Activated naive CD8-positive, alpha-beta T cell treated with anti-CD3 and anti-CD28 coated beads for 36 hours (primary cell): ENCODE measurements at places on chromosomes 12 and 14.

DNA sequence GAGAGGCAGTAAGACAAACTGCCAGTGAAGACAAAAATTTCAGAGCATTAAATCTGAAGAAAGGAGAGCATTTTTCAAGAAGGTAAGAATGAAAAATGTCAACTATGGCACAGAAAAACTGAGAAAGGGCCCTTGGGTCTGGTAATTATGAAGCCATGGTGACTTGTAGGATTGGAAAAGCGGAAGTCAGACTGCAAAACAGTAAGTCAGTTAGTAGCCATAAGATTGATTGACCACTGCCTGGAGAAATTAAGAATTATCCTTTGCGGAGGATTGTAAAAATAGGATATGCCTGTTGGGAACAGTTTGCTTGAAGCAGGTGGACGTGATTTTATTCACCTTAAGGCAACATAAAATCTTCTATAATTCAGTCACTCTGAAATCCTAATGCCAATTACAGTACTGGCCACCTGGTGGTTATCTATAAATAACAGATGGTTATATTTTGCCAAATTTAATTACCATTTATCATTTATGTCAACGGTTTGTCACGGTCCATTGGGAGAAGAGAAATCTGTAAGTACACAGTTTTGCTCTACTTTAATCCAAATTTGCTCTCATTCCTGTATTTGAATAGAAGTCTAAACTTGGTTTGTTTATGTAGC, 127.1 kb upstream of the CNTN1 start:
- no peak for DNase-seq
- no peaks in the 10 kb centered on the region for H3K27me3 ChIP-seq
- no peak overlapping the region for H3K4me3 ChIP-seq
- H3K27ac ChIP-seq = no peak overlapping the region
- H3K36me3 ChIP-seq = no peaks in the 10 kb centered on the region

GRCh38 chr14:101979666-101980065, 15.3 kb downstream of the DYNC1H1 start:
- H3K4me1 ChIP-seq = peaks cover 4% of the 10 kb centered on the region
- no peak for DNase-seq
- H3K27ac ChIP-seq = no peak overlapping the region
- no peak overlapping the region for H3K4me3 ChIP-seq
- no peaks in the 10 kb centered on the region for H3K27me3 ChIP-seq

- no peak overlapping the region for H3K27ac ChIP-seq
- H3K4me1 ChIP-seq = no peaks in the 10 kb centered on the region
- no peak for DNase-seq
- H3K4me3 ChIP-seq = no peak overlapping the region
- peaks cover 12% of the 10 kb centered on the region for H3K36me3 ChIP-seq
Observed at GRCh38 chr12:53659011-53659551, 16.8 kb downstream of the ATP5MC2 start.

GRCh38 chr12:76586764-76587395, 27.3 kb upstream of the OSBPL8 start:
- no peak overlapping the region for H3K4me3 ChIP-seq
- no peaks in the 10 kb centered on the region for H3K36me3 ChIP-seq
- no peaks in the 10 kb centered on the region for H3K27me3 ChIP-seq
- DNase-seq = no peak

DNA sequence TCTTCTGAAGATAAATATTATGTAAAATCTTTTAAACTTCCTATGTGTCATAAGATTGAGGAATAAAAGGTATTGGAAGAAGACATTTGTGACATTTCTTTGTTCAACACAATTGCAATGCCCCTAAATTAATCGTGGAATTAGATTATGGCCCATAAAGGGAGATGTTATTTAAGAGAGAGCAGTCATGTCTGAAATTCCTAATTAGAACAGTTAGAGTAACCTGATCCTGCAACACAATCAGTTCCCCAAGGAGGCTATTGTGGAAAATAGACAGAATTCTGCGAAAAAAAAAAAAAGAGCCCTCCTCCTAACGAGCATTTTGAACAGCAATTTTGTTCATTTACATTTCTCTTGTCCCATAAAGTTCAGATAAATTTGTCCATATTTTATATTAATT, 339.5 kb downstream of the PAWR start:
- H3K4me3 ChIP-seq = no peak overlapping the region
- H3K4me1 ChIP-seq = no peaks in the 10 kb centered on the region
- no peak for DNase-seq
- H3K27me3 ChIP-seq = no peaks in the 10 kb centered on the region

DNA sequence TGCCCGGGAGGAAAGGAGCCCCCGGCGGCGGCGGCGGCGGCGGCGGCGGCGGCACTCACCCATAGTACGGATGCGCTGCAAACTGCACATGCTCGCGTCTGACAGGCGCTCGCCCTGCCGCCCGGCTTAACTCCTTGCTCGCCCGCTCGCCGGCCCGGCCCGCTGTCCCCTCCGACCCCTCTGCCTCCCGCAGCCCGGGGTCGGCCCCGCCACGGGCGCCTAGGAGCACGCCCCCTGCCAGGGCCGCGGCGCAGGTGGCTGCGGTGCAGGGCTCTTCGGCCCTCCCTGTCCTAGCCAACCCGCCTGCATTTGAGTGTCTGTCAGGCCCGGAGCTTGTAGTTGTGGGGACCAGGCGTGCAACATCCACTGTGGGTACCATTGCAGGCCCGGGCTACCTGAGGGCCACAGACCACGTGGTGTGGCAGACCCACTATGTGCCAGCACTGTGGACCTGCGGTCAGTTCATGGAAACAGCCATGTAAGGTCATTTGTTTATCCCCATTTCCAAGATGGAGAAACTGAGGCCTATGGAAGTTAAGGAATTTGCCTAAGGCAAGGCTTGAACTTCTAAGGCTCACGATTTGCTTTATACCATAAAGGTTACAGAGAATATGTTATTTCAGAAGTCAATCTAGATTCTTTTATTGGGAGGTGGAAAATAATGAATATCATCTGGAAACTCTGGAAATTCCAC, 17.6 kb upstream of the PLEKHH1 start:
- H3K27me3 ChIP-seq = no peaks in the 10 kb centered on the region
- H3K4me3 ChIP-seq = peak overlapping the region; percentile 66
- peak; percentile 43 for DNase-seq
- no peaks in the 10 kb centered on the region for H3K36me3 ChIP-seq
- peaks cover 29% of the 10 kb centered on the region for H3K4me1 ChIP-seq

- no peaks in the 10 kb centered on the region for H3K4me1 ChIP-seq
- H3K27ac ChIP-seq = no peak overlapping the region
- no peak for DNase-seq
- no peaks in the 10 kb centered on the region for H3K27me3 ChIP-seq
Observed at GRCh38 chr12:23399402-23399933, 550.0 kb downstream of the SOX5 start.

DNA sequence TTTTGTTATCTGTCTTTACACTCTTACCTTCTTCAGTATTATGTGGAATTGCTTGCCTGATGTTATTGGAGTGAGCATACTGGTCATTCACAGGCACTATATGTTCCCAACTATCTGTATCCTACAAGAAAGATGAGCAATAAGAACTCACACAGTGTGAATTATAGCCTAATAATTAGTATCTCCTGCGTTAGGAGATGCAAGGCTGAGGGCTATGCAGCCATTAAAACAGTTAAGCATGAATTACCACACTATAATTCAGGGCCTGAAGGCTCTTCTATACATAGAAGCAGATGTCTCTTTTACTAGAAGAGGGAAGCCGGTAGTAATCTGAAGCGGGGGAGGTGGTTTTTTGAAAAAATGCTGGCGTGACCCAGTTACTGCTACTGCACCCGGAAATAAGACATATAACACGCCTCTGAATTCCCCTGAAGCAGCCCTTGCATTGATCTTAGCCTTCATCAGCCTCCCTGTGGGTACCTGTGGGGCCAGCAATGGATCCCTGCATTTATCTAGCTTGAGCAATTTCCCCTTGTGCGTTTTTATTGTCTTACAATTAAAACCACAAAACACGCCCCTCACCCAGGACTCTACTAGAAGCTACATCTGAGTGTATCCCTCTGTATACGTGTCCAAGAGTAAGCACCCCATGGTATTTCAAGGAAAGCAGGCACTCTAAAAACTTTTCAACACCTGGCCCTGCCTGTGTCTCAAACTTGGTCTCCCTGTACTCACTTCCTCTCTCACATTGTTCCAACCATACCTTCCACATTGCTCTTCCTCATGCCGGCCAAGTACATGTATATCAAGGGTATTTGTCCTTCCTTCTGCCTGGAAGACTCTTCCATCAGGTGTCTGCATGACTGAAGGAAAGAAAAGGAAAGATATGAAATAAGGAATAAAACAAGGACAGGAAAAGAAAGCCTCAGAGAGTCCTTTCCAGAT, 210.9 kb upstream of the ARID2 start:
- peak; percentile 30 for DNase-seq
- H3K4me1 ChIP-seq = peaks cover 12% of the 10 kb centered on the region
- peaks cover 7% of the 10 kb centered on the region for H3K36me3 ChIP-seq
- H3K4me3 ChIP-seq = peak overlapping the region; percentile 3
- no peaks in the 10 kb centered on the region for H3K27me3 ChIP-seq

DNA sequence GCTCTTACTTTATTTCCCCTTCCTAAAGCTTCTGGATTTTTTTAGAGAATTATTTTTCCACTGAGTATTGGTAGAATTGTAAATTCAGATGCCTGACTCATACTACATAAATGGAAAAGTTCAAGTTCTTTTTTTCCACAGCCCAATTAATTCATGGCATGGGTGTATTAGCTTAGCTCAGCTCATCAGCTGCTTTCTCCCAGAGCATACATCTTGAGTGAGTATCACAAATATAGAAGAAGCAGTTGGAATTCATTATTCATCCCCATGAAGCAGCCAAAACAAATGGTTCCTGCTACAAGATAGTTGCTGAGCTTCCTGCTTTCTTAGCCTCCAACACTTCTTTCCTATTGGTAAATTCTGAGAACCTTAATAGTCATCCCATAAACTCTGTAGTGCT, 105.1 kb downstream of the C12orf50 start:
- no peak overlapping the region for H3K4me3 ChIP-seq
- no peak for DNase-seq
- H3K27ac ChIP-seq = no peak overlapping the region

GRCh38 chr12:71840231-71840847, 780 bp downstream of the TBC1D15 start:
- H3K4me3 ChIP-seq = peak overlapping the region; percentile 95

GRCh38 chr12:77575376-77575919, 255.2 kb upstream of the NAV3 start:
- H3K36me3 ChIP-seq = no peaks in the 10 kb centered on the region
- DNase-seq = no peak
- no peak overlapping the region for H3K4me3 ChIP-seq
- no peak overlapping the region for H3K27ac ChIP-seq
- no peaks in the 10 kb centered on the region for H3K27me3 ChIP-seq
- H3K4me1 ChIP-seq = no peaks in the 10 kb centered on the region

GRCh38 chr12:57545809-57546437, 1.1 kb downstream of the DCTN2 start:
- no peak for DNase-seq
- peaks cover 6% of the 10 kb centered on the region for H3K27me3 ChIP-seq
- peak overlapping the region; percentile 95 for H3K4me3 ChIP-seq
- H3K36me3 ChIP-seq = peaks cover 9% of the 10 kb centered on the region
- H3K4me1 ChIP-seq = peaks cover 40% of the 10 kb centered on the region

GRCh38 chr12:490260-490659, 30.5 kb downstream of the B4GALNT3 start:
- no peak overlapping the region for H3K27ac ChIP-seq
- peaks cover 9% of the 10 kb centered on the region for H3K36me3 ChIP-seq
- DNase-seq = no peak
- H3K4me1 ChIP-seq = no peaks in the 10 kb centered on the region

DNA sequence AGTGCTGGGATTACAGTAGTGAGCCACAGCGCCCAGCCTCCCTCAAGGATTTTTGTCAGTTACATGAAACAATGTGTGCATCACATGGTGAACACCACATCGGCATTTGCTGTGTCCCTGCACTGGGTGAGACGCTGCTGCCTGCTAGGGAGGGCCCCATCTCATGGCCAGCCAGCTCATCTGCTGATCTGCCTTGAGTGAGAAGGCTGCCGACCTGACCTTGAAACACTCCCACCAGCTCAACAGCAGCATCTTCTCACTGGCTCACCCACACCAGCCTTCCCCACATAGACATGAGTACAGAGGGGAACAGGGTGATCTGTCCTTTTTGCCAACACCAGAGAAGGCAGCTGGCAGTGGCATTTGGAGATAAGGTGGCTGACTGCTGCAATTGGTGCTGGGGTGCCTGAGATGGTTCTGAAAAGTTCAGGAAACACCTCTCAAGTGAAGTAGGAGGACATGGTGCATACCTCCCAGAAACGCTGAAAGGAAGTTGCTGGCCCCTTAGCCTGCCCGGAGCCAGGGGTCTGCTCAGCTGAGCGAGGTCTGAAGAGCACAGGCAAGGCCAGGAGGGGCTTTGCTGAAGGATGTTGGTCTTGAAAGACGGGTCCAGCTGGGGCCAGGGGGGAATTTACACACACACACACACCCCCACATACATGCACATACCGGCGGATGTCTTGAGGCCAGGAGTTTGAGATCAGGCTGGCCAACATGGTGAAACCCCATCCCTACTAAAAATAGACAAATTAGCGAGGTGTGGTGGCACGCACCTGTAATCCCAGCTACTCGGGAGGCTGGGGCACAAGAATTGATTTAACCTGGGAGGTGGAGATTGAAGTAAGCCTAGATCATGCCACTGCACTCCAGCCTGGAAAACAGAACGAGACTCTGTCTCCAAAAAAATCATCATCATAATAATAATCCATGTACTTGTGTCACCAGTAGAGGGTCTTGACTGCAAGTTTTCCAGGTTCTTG, 14.3 kb upstream of the PPP1R13B start:
- H3K27ac ChIP-seq = no peak overlapping the region
- no peak overlapping the region for H3K4me3 ChIP-seq
